ENCODE measurements at places on chromosomes 1 and 21.

DNA sequence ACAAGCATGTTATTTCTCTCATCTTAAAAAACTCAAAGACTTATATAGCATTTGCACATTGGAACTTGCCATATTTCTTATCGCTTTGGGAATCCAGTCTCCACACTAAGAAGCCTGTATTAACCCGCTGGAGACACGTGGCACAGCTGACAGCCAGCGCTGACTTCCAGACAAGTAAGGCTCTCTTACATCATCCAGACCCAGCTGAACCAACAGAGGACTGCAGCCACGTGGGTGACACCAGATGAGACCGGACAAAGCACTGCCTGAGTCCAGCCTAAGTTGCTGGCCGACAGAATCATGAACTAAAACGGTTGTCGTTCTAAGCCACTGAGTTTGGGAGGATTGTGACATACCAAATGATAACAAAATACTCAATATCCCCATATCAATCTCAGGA lies 6.3 kb upstream of the CD247 start:
- DNase-seq = no peak

- DNase-seq = no peak
Observed at GRCh38 chr1:7921796-7922195, 18.8 kb downstream of the TNFRSF9 start.

- DNase-seq = no peak
Observed at GRCh38 chr21:45551316-45551715, 9.1 kb upstream of the SLC19A1 start.

DNA sequence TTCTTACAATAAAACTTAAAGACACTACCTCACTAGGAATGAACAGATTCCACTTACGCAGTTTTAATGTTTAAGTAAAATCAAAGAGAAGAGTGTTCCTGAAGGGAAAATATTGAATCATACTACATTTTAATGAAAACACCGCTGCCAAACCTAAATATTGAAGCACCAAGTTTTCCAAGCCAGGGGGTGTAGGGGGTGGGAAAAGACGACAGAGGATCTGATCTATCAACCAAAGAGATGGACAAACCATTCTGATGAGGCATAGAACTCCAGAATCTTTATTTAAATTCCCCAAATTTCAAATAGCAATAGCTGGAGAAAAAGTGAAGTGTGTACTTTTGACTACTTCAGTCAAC lies 1.2 kb downstream of the ELK4 start:
- DNase-seq = no peak

DNA sequence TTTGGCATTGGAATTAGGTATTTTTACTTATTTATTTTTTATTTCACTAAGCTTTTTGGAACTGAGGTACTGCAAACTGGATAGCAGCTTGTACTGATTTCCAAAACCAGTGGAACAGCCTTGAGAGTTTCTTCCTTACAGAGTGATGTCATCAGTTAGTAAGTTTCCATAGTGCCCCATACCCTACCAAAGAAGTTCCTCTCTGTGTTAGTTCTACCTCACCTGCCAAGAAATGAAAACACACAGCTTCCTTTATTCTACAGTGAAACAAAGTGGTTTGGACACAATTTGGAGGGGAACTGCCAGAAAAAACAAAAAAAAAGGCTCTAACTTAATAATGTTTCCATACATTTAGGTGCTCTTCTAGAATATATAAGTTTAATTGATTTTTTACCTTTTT lies 430.9 kb upstream of the ADGRL2 start:
- no peak for DNase-seq

- DNase-seq = no peak
Observed at GRCh38 chr1:213291526-213291925, 240.5 kb downstream of the RPS6KC1 start.
